Prostate gland (tissue), 2 donors: ENCODE measurements at places on chromosomes 12 and 14.

DNA sequence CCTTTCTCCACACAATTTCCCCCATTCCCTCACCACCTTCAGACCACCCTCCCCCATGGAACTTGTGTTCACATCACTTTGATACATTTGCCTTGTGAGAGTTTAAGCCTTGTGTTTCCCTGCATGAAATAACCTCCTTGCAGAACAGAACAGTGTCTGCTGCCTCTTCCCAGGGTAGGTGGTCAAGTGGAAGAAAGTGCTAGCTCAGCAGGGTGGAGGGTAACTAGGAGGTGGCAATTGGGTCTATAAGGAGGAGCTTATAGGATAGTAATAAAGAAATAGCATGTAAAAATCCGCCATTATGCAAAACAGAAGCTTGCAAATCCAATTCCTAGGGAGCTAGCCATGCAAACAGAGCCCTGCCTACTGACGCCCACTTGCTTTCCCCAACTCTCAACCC is 13.9 kb upstream of the KRT8 start:
- no peak for DNase-seq

DNA sequence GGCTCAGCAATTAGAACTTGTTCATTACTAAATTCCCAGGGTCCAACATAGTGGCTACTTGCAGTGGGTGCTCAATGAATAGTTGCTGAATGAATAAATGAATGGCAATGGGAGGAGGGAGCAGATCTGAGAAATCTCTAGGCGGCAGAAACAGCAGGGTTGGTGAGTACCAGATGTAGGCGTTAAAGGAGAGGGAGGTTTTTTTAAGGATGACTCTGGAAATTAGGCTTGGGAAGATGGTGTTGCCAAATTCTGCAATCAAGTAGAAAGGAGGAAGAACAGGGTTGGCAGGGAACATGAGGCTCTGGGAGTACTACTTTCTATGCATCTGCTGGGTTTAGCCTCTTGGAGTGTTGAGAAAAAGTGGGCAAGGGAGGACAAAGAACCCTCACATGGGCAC is 207.1 kb downstream of the APAF1 start:
- DNase-seq, result no peak

- no peak for DNase-seq
Observed at GRCh38 chr14:58944343-58944967, 244.0 kb upstream of the DAAM1 start.

- no peak for DNase-seq
Observed at GRCh38 chr12:45980540-45980939, 9.8 kb downstream of the SCAF11 start.

- DNase-seq, result no peak
Observed at GRCh38 chr12:53244337-53244736, 12.3 kb upstream of the RARG start.
